ENCODE measurements at places on chromosomes 12 and 14.

- no peak for DNase-seq
These were observed 144.1 kb upstream of the PELI2 start for GRCh38 chr14:55973911-55974630.

GRCh38 chr12:17016116-17016864 lies 410.3 kb upstream of the LMO3 start:
- no peak for DNase-seq

GRCh38 chr14:100504372-100505078 lies 82.7 kb downstream of the BEGAIN start:
- DNase-seq, result no peak

DNA sequence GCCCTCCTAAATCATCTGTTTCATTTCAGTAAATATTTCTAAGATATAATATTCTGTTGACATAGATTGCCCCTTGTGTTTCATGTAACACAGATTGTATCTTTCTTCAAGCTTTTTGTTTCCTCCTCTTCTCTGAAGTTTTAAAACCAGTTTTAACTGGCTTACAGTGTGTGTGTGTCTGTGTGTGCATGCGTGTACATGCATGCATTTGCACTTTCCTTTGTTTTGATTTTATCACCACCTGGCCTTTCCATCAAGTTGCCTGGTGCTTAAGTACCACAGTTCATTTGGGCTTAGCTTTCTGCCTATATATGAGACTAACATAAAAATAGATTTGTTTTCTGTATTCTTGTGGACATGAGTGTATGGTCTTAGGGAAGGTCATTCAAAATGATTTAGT lies 31.9 kb downstream of the ETNK1 start:
- no peak for DNase-seq

- DNase-seq, result no peak
These were observed 65.1 kb downstream of the SIX6 start for GRCh38 chr14:60573943-60574495.

GRCh38 chr14:69696633-69697557 lies 70.0 kb upstream of the SRSF5 start:
- peak; percentile 78 for DNase-seq

DNA sequence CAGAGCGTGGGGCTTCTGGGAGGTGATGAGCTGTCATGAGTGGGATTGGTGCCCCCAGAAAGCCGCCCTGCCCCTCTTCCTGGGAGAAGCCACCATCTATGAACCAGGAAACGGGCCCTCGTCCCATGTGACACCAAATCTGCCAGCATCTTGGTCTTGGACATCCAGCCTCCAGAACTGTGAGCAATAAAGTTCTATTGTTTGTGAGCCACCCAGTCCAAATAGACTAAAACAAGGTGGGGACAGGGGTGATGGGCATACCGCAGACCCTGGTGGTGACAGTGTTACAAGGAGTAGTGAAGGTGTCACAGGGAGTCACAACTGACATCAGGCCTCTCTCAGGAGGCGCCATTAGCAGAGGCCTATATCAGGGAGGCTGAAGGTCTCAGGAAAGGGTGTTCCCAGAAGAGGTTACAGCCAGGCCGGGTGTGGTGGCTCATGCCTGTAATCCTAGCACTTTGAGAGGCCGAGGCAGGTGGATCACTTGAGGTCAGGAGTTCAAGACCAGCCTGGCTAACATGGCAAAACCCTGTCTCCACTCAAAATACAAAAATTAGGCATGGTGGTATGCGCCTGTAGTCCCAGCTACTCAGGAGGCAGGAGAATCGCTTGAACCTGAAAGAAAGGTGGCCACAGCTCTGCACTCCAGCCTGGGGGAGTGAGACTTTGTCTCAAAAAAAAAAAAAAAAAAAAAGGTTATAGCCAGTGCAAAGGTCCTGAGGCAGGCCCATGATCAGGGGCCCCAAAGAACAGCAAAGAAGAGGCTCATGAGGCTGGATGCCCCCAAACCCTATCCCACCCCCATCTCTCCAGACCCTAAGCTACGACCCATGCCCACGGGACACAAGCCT lies 53.0 kb downstream of the NCOR2 start:
- no peak for DNase-seq

Data from inflammatory macrophage treated with lipopolysaccharide for 1 hour (primary cell).